ENCODE measurements at places on chromosomes 12 and 14. TPM values are rescaled to one million over a fixed set of nuclear protein-coding genes. Genes with fewer than 3 reads are reported as not detected.
A peak's percentile ranks its signal among the peaks of the same experiment; 100 is the strongest.

- H3K27me3 ChIP-seq = peaks cover 9% of the 10 kb centered on the region
- no peaks in the 10 kb centered on the region for H3K4me1 ChIP-seq
- DNase-seq = no peak
- no peak overlapping the region for H3K27ac ChIP-seq
Observed at GRCh38 chr12:71566655-71567054, 97.0 kb downstream of the ZFC3H1 start.

MYO1H gene
- not detected for total RNA-seq

DNA sequence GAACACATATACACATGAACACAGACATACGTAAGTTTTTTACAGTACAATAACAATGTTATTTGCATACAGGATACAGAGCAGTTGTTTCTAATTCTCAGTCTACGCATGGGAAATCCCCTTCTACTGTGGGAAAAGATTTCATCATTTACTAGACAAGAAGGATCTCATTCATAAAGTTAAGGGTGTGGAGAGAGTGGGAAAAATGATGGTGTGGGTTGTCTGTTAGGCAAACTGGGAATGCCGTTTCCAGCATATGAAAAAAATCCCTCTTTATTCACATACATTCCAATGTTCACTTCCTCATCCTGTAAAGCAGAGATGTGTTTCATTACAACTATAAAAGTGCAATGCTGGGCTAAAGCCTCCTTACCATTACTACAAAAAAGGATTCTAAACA is 120.9 kb downstream of the SINHCAF start:
- H3K4me3 ChIP-seq = no peak overlapping the region
- H3K36me3 ChIP-seq = no peaks in the 10 kb centered on the region
- peaks cover 11% of the 10 kb centered on the region for H3K27me3 ChIP-seq
- H3K27ac ChIP-seq = no peak overlapping the region
- DNase-seq = no peak

- H3K27me3 ChIP-seq = no peaks in the 10 kb centered on the region
- no peak overlapping the region for H3K4me3 ChIP-seq
- peaks cover 59% of the 10 kb centered on the region for H3K36me3 ChIP-seq
Observed at GRCh38 chr12:25069224-25069623, 120.3 kb upstream of the BCAT1 start.

PDE3A gene
- total RNA-seq = not detected

DNA sequence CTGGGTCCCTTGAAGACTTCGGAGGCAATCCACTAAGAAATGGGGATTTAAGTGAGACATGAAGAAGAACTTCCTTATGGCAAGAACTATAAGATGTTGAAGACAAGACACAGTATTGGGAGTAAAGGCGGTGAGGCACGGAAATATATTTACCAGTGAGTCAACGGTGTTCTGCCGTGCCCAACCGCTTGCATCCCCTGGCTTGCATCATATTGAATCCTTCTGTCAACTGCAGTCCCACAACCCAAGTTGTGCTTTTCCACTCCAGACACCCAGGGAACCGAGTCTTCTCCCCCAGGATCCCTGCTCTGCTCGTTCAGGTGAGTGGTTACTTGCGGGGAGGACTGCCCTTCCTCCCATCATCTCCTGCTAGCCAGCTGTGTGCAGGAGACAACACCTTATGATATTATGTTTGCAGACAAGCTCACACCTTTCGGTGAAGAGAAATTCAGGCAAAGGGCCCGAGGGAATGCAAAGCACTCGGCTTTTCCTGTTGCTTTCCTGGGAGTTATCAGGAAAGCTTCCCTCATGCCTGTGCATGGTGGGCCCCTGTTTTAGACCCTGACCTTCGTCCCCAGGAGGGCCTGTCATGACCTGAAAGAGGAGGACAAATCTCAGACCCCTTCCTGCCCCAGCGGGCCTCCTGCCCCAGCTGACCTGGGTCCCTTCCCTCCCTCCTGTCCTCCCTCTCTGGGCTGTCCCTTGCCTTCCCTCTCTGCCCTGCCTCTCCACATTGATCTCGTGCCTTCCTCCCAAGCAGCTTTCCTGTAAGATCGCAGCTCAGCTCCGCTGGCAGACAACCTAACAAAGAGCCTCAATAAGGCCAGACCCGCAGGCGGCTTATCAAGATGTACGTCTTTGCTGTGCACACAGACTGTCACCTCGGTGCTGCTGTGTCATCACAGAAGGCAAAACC is 4.3 kb upstream of the LRTM2 start:
- no peaks in the 10 kb centered on the region for H3K36me3 ChIP-seq
- H3K27me3 ChIP-seq = peaks cover 24% of the 10 kb centered on the region
- H3K4me3 ChIP-seq = no peak overlapping the region
- no peak overlapping the region for H3K27ac ChIP-seq
- H3K4me1 ChIP-seq = no peaks in the 10 kb centered on the region
- DNase-seq = no peak

DNA sequence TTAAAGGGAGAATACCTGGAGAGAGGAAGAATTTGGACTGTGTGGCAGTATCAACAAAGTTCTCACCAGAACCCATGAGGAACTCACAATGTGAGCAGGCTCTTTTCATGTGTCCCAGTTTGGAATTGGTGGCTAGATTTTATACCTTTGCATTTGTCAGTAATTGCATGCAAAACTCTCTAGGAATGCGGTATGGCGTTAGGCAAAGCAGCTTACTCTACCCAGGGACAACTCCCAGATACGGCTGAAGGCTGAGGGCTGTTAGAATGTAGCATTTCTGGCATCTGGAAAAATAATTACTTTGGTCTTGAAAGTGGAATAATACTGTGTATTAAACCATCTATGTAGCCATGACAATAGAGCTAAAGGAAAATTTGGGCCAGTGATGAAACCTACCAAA is 635.5 kb downstream of the SLC16A7 start:
- H3K27me3 ChIP-seq = no peaks in the 10 kb centered on the region
- H3K27ac ChIP-seq = no peak overlapping the region
- no peak overlapping the region for H3K4me3 ChIP-seq
- no peaks in the 10 kb centered on the region for H3K36me3 ChIP-seq

- H3K27me3 ChIP-seq = no peaks in the 10 kb centered on the region
- H3K4me3 ChIP-seq = no peak overlapping the region
- no peak for DNase-seq
- peak overlapping the region; percentile 62 for H3K27ac ChIP-seq
Observed at GRCh38 chr14:102898298-102898697, 24.2 kb upstream of the AMN start.

GRCh38 chr12:132586929-132587328 is 23.5 kb downstream of the LRCOL1 start:
- H3K27ac ChIP-seq = no peak overlapping the region
- no peaks in the 10 kb centered on the region for H3K36me3 ChIP-seq
- H3K4me3 ChIP-seq = no peak overlapping the region
- no peaks in the 10 kb centered on the region for H3K27me3 ChIP-seq

GRCh38 chr12:45668641-45669040 is 60.9 kb upstream of the ARID2 start:
- DNase-seq = no peak
- H3K4me1 ChIP-seq = peaks cover 44% of the 10 kb centered on the region
- H3K27ac ChIP-seq = peak overlapping the region; percentile 70
- no peaks in the 10 kb centered on the region for H3K27me3 ChIP-seq
- H3K4me3 ChIP-seq = peak overlapping the region; percentile 69
- peaks cover 11% of the 10 kb centered on the region for H3K36me3 ChIP-seq

DNA sequence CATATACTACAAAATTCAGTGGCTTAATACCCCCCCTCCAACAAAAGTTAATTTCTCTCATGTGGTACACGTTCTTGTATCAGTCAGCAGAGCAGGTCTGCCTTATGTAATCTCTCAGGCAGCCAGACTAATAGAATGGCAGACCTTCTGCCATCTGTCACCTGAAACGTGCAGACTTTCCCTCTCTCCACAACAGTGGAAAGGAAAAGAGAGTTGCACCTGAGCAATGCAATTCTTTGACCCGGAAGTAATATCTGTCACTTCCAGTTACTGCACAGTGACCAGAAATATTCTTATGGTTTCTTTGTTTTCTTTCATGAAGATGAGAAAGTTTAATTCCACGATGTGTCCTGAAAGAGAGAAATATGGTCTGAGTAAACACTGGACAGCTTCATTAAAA is 14.4 kb downstream of the KERA start:
- H3K27me3 ChIP-seq = no peaks in the 10 kb centered on the region
- no peaks in the 10 kb centered on the region for H3K36me3 ChIP-seq
- no peak overlapping the region for H3K4me3 ChIP-seq

GRCh38 chr14:35401422-35402265 is 2.9 kb downstream of the NFKBIA start:
- no peaks in the 10 kb centered on the region for H3K27me3 ChIP-seq
- peak overlapping the region; percentile 100 for H3K4me3 ChIP-seq
- H3K4me1 ChIP-seq = peaks cover 50% of the 10 kb centered on the region
- peaks cover 51% of the 10 kb centered on the region for H3K36me3 ChIP-seq
- no peak for DNase-seq
- H3K27ac ChIP-seq = peak overlapping the region; percentile 99

DNA sequence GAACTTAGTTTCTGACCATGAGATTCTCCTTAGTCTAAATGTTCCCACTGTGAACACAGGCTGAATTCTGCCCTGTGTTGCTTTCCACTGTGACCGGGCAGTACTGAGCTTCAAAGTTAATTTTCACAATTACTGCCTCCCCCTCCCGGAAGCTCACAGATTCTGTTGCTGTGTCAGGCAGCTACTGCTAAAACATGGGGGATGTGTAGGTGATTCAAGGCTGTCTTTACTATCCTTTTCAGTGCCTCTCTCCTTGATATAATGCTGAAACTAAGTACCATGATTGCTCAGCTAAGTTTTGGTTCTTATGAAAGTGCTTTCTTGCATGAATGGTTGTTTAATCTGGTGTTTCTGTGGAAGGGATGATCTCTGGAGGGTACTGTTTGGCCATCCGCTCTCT is 428.3 kb upstream of the NOVA1 start:
- H3K27me3 ChIP-seq = no peaks in the 10 kb centered on the region
- no peak for DNase-seq
- H3K4me1 ChIP-seq = no peaks in the 10 kb centered on the region
- no peak overlapping the region for H3K27ac ChIP-seq

- no peaks in the 10 kb centered on the region for H3K4me1 ChIP-seq
- no peak for DNase-seq
- H3K36me3 ChIP-seq = peaks cover 4% of the 10 kb centered on the region
- no peak overlapping the region for H3K27ac ChIP-seq
- no peak overlapping the region for H3K4me3 ChIP-seq
Observed at GRCh38 chr12:27355979-27356378, 23.3 kb downstream of the BMAL2 start.

DNA sequence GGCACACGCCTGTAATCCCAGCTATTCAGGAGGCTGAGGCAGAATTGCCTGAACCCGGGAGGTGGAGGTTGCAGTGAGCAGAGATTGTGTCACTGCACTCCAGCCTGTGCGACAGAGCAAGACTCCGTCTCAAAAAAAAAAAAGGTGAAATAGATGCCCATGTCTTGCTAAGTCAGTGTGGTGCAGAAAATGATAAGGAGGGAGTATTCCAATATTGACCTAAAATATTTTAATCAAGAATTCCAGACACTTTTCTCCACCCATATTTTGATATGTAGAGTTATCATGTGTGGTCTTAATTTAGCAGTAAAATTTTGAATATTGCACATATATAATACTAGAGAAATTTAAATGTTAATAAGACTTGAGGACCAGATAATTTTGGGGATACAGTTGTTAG is 57.7 kb downstream of the WNK1 start:
- H3K4me3 ChIP-seq = no peak overlapping the region
- no peaks in the 10 kb centered on the region for H3K27me3 ChIP-seq
- no peak for DNase-seq
- H3K27ac ChIP-seq = no peak overlapping the region
- peaks cover 8% of the 10 kb centered on the region for H3K36me3 ChIP-seq

GRCh38 chr14:91834571-91834970 is 32.8 kb downstream of the TC2N start:
- H3K4me3 ChIP-seq = peak overlapping the region; percentile 44
- no peaks in the 10 kb centered on the region for H3K27me3 ChIP-seq
- DNase-seq = no peak

GRCh38 chr14:35331605-35332516 is 39.7 kb downstream of the PSMA6 start:
- peaks cover 31% of the 10 kb centered on the region for H3K4me1 ChIP-seq
- no peaks in the 10 kb centered on the region for H3K27me3 ChIP-seq
- DNase-seq = no peak
- H3K27ac ChIP-seq = peak overlapping the region; percentile 83
- H3K4me3 ChIP-seq = peak overlapping the region; percentile 24
- H3K36me3 ChIP-seq = no peaks in the 10 kb centered on the region

TAS2R20 gene
- total RNA-seq = 2.1 TPM

- no peaks in the 10 kb centered on the region for H3K4me1 ChIP-seq
- DNase-seq = no peak
- no peak overlapping the region for H3K4me3 ChIP-seq
- H3K36me3 ChIP-seq = peaks cover 22% of the 10 kb centered on the region
Observed at GRCh38 chr14:22614240-22614799, 16.2 kb downstream of the ABHD4 start.

CHURC1 gene
- 50.7 TPM for total RNA-seq

BORCS5 gene
- total RNA-seq = 34.5 TPM

- H3K27me3 ChIP-seq = peaks cover 1% of the 10 kb centered on the region
- H3K27ac ChIP-seq = no peak overlapping the region
- DNase-seq = no peak
- H3K4me3 ChIP-seq = no peak overlapping the region
Observed at GRCh38 chr14:31268216-31268615, 60.6 kb upstream of the HECTD1 start.

- H3K36me3 ChIP-seq = peaks cover 5% of the 10 kb centered on the region
- H3K4me3 ChIP-seq = no peak overlapping the region
- DNase-seq = no peak
Observed at GRCh38 chr12:28537474-28537873, 347.2 kb downstream of the CCDC91 start.

DNA sequence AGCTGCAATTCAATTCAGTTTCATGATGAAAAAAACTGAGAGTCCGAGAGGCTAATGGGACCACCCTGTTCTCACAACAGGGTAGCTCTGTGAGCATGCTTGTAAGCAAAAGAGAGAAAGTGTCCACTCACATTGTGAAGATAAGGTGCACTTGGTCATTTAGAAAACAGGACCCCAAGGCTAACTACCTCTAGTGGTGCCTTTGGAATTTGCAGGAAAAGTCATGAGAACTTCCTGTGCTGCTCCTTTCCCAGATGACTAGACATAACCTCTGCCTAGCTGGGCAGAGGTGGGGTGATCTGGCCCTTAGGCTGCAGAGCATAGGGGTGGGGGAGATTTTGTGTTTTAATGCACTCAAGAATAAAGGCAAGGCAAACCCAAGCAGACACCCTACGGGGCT is 118.9 kb downstream of the STAB2 start:
- no peaks in the 10 kb centered on the region for H3K36me3 ChIP-seq
- H3K4me1 ChIP-seq = no peaks in the 10 kb centered on the region
- DNase-seq = no peak
- H3K27ac ChIP-seq = no peak overlapping the region
- peaks cover 7% of the 10 kb centered on the region for H3K27me3 ChIP-seq

CFAP54 gene
- total RNA-seq = 0.17 TPM

PLCZ1 gene
- not detected for total RNA-seq

DNA sequence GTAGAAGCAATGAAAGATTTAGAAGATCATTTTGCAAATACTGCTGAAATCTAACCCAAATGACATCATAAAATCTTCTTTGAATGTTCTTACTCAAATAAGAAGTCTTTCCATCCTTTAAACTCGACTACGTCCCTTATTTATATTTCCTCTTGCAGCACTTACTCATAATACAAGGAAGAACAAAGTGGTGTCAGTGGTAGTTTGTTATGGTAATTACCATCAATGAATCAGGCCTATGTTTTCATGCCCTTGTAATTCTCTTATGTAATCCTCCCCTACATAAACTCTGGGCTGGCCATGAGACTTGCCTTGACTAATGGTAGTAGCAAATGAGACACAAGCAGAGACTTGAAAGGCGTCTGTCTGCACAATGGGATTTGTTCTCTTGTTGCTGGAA is 17.0 kb downstream of the EEA1 start:
- peaks cover 7% of the 10 kb centered on the region for H3K36me3 ChIP-seq
- H3K4me1 ChIP-seq = peaks cover 25% of the 10 kb centered on the region
- H3K27ac ChIP-seq = peak overlapping the region; percentile 45
- DNase-seq = no peak

TBX3 gene
- not detected for total RNA-seq

CCDC59 gene
- total RNA-seq = 101 TPM

All from activated T-helper 1 cell treated with anti-CD3 and anti-CD28 coated beads, Interleukin-12 subunit alpha, Interleukin-12 subunit beta, Interleukin-2, Interleukin-4 antibody, amounts not matched to agents 30 ng/mL and 10 ng/mL and 1 ng/mL, durations not matched to agents 14 hours and 24 hours and 36 hours (primary cell).